ENCODE measurements at places on chromosomes 7 and 10.

GRCh38 chr7:141430455-141431139, 120.6 kb upstream of the AGK start:
- DNase-seq: no peak

GRCh38 chr10:33229252-33229948, 105.1 kb downstream of the NRP1 start:
- no peak for DNase-seq

DNA sequence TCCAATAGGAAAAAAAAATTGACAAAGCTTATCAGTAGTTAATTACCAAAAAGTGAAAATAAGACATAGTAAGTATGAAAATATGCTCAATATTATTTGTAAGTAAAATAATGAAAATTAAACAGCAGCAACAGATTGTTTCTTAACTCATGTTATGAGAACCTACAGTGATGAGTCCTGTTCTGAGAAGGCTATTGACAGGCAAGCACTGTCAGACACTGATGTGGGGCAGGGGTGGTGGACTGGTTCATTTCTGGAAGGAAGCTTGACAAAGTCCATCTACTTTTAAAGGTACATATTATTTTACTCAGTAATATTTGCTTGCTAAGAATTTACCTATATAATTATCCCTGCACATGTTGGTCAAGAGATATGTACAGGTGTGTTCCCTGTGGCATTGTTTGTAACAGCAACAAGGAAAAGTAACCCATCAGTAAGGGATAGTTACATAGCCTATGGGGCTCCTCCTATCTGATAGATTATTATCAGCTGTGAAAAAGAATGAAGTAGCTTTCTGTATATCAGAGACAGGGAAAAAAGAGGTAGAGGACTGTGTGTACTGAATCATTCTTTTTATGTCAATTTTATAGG, 161.6 kb downstream of the RTKN2 start:
- no peak for DNase-seq

- no peak for DNase-seq
These were observed 933 bp upstream of the RNF32 start for GRCh38 chr7:156639426-156640256.

DNA sequence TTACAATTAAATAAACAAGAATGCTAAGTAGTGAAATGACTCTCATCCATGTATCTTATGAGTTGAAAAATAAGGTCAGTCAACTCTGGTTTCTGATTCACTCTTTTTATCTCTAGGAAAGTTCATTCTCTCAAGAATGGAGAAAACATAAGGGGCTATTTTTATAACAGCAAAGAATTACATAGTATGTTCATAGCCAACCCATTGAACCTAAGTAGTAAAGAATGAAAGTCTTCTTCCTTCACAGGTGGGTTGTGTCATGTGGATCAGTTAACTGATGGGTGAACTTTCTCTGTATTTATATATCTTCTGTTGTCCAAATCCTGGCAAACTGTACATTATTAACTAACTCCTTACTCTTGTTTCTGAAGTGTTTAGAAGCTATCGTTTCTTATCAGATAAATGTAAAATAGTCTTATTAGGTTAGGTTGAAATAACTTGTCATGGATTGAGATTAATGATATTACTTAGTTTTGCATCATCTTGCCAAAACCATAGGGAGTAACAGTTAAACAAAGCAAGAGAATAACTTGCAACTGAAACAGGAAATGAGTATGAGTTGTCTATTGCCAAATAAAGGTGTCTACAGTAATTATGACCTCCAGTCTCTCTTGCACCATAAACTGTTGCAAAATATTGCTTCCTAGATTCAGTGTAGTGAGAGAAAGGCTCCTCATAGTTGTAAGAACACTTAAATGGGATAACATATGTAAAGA, 86.8 kb downstream of the ANKRD7 start:
- DNase-seq: no peak

DNA sequence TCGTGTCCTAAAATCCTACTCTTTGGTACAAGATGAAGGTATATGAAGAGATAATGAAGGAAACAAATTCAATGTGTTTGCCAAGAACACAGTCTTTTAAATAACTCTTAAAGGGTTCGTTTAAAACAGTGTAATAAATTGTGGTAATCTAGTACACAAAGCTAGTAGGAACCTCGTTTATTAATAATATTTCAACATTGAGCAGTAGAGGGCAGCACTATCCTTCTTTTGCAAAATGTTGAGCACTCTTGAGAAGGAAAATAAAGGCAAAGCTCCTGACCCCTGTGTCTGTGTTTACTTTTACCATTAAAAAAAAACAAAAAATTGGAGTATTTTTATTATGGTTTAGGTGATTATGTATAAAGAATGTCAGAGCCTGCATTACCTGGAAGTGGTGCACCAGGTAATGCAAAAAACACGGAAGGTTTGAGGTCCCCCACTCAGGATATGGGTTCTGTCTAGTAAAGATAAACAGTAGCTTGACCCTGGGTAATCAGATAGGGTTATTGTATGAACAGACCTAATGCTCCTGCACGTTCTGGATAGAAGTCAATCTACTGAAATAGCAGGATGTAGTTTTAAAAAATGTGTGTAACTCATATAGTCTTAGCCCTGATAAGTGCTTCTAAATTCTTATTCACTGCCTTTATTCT, 5.7 kb upstream of the GOT1 start:
- DNase-seq: no peak

DNA sequence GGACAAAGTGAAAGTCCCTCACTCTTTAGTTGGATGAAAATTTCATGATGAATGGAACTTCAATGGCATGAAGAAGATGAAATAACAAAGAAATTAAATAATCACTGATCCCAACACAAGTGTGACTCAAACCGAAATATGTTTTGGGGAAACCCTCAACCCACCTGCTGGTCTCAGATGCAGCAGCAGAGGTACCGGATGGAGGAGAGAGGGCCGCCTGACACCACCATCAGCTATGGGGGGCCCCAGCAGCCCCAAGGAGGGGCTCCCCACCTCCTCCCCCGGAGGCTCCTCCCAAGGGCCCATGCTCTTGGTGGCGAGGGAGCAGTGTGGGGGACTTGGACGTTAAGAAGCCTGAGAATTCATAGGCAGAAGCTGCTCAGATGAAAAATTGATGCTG, 137.2 kb upstream of the ADARB2 start:
- DNase-seq: no peak

DNA sequence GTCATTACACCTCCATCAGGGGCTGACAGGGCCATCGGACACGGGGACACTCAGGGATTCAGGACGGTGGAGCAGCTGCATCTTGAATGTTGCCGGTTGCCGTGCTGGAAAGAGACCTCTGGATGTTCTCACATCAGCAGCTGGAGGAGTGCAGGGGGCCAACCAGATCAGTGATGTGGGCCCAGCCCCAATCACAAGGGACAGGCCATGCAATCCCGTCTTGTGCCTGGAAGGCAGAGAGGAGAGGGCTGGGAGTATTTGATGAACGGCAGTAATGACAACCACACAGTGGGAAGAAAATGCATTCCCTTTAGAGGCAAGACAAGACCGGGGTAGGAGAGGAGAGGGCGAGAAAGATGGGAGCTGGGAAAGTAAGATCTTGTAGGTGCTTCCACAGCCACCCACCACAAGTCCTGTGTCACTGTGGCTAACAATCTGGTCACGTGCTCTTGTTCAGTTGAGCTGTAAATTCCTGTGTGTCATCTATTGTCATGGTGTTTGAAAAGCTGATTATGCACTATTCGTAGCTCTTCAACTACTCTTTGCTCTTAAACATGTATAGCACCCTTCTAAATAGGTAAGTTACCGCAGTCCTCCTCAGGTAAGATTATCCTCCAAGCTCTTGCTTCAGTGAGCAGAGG, 85.9 kb upstream of the LEP start:
- DNase-seq: no peak

GRCh38 chr10:119933179-119933578, 40.6 kb downstream of the SEC23IP start:
- no peak for DNase-seq

DNA sequence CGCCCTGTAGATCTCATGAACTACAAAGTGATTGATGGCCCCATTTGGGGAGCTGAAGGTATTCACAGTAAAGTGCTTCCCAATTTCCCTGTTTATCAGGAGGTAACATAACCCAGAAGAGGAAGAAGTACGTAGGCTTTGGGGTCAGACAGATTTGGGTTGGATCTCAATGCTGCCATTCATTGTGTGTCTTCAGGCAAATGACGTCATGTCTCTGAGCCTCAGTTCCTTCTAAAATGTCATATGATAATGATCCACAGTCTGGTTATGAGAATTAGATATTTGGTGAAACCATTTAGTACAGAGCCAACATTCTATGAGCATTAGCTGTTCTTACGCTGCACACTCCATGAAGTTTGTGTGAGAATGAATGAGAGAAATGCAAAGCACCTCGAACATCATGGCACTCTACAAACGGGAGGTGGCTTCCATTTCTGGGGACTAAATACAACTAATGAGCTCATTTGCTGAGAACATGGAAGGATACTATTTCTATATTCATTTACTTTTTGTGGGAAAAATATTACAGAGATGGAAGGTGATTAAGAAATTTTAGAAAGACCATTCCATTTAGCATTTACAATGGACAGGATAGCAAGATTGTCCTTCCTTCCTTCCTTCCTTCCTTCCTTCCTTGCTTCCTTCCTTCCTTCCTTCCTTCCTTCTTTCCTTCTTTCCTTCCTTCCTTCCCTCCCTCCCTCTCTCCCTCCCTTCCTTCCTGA, 13.8 kb upstream of the JCAD start:
- no peak for DNase-seq

DNA sequence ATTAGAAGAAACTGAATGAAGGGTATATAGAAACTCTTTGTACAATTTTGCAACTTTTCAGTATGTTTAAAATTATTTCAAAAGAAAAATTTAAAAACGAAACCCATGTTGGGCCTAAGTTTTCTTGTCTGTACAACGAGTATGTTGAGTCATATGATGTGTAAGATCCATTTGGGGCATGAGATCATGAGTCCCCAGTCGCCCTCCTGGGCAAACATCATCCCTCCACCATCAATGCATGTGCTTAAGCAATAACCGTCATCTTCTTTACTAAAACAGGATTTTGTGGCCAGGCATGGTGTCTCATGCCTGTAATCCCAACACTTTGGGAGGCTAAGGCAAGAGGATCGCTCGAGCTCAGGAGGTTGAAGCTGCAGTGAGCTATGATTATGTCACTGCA, 54.2 kb upstream of the CDCA7L start:
- no peak for DNase-seq

DNA sequence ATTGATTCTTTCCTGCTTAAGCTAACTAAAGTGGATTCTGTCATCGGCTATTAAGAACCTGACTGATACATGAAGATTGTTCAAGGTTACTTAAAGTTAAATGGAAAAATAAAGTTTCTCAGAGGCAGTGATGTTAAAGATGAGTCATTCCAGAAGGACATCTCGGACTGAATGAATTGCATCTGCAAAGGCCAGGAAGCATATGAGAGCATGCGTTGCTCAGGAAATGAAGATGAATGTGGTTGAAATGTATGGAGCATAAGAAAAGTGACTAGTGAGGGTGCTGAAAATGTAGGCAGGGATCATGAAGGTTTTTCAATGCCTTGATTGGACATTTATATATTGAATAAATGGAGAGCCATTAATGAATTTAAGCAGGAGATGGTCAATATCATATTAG, 133.9 kb upstream of the GHITM start:
- DNase-seq: no peak

DNA sequence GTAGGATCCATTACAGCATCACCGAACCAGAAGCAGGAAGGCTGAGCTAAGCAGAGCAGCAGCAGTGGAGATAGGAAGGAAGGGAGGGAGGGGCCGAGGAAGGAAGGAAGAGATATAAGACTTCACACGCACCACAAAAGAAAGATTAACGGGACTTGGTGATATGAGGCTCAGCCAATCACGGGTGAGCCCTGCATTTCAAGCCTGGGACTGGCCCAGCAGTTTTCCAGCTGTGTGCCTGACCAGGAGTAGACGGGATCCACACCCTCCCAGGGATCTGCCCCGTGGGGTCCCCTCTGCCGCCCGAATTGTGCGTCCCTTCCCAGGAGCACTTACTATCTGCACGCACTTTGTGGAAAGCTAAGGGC, 16.2 kb downstream of the ATG9B start:
- DNase-seq: no peak

DNA sequence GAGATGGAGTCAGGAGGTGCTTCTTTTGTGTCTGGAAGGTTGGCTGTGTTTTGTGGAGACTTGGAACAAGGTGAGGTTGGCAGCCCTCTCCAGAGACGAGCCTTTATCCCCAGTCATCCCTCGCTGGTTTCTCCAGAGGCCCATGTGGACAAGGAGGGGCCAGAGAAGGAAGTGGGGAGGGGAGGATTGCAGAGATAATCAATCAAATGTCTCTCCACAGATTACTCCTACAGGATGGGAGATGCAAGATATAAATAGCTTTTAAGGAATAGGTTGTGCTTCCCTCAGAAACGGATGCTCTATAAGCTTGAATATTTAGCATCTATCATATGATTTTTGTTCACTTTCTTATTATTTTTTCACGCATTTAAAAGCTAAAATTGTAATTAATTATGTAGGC, 70.4 kb upstream of the VWDE start:
- no peak for DNase-seq

GRCh38 chr7:83040484-83040883, 122.2 kb downstream of the PCLO start:
- no peak for DNase-seq

DNA sequence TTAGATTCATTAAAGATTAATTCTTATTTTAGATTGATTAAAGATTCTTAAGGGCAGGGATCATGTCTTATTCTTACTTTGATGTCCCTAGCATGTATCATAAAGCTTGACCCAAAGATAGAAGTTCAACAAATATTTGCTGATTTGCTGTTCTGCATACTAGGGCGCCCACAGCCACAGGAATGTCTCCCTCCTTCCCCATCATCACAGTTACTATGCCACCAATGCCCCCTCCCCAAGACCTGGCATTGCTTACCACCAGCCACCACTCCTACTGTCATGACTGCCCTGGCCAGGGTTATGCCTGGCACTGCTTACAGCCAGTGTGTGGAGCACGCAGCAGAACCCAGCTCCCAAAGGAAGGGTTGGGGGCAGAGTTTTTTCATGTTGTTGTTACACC, 86.7 kb upstream of the AGK start:
- no peak for DNase-seq
